Hematopoietic multipotent progenitor cell treated with erythropoietin and hydrocortisone succinate and interleukin-3 and kit ligand, for 15 days (in vitro differentiated cells): ENCODE measurements at places on chromosomes 16 and 17.
A peak's percentile ranks its signal among the peaks of the same experiment; 100 is the strongest.

DNA sequence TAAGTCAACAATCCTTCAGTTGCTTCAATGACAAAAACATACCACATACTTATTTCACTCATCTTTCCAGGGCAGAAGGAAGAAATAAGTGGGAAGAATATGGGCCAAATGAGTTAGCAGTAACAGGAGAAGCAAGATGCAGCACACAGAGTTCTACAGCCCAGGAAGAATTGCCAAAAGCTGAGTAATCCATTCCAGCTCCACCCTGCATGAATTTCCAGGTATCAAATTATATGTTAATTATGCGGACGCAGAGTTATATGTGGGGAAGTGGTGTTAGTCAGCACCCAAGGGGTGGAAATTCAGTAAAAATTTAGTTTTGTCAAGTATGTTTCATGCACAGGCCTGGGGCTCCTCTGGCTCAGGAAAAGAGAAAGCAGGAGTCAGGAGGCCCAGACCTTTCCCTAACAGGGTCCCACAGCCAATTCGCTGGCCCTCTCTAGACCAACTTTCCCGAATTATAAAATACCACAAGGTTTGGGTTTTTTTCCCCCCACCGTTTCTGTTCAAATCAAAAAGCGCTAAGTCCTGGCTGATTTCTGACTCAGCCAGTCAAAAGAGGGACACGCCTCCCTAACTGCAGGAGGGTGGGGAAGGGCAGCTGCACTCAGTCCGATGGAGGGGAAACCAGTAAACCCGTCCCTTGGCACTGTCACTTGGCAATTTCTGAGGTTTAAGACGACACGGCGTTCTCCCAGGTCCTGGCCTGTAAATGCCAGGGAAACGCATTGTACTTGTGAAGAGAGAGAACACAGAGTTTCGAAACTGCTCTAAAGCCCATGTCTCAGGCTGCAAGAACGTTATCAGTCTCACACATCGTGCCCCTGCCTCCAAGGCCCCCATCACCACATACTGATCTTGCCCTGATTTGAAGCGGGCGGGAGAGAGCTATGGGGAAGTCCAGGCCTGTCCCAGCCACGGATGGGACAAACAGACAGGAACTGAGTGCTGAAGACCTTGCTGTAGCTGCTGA lies 58.1 kb downstream of the ZFHX3 start:
- DNase-seq: no peak

DNA sequence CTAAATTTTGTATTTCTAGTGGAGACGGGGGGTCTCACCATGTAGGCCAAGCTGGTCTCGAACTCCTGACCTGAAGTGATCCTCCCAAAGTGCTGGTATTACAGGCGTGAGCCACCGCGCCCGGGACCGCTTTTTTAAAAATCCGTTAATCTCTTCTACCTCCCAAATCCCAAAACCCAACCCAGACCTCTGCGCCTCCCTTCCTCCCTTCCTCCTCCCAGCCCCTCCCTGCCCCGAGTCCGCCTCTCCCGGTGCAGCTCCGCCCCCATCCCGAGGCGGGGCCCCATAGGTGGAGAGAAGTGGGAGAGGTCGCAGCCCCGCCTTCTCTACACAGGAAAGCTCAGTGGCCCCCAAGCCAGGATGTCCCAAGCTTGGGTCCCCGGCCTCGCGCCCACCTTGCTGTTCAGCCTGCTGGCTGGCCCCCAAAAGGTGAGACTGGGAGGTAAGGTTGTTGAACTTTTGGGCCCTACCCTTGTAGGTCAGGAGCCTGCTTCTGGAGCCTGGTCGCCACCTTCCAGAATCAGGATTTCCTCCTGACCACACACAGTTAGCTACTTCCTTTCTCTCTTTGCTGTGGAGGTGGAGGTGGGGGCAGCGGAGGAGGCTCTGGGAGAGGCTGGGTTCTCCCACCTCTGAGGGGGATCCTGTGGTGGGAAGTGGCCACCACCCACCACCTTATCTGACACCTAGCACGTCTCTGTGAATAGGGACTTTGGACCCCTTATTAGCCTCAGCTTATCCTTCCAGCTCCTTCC lies at the start of gene TMEM92:
TSS of gene TMEM92 (plus strand) at position 325 of the 755 bp plus-strand sequence. CDS start at position 361, 36 bp downstream.
- DNase-seq: no peak

DNA sequence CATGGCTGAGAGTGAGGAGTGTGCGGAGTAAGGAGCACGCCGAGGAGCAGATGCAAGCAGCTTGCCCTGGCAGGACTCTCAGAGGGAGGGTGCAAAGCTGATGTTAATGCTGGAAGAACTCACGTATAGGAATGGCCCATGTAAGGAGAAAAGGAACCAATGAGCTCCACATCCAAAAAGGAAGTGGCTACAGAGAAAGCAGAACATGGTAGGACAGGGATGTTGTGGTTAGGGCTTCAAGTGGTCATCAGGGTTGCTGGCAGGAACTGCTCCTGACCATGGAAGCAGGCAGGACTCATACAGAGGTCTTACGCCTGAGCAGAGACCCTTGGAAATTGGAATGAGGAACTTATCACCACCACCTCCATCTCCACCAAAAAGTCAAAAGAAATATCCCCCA lies 5.2 kb downstream of the MYO1D start:
- DNase-seq: no peak

DNA sequence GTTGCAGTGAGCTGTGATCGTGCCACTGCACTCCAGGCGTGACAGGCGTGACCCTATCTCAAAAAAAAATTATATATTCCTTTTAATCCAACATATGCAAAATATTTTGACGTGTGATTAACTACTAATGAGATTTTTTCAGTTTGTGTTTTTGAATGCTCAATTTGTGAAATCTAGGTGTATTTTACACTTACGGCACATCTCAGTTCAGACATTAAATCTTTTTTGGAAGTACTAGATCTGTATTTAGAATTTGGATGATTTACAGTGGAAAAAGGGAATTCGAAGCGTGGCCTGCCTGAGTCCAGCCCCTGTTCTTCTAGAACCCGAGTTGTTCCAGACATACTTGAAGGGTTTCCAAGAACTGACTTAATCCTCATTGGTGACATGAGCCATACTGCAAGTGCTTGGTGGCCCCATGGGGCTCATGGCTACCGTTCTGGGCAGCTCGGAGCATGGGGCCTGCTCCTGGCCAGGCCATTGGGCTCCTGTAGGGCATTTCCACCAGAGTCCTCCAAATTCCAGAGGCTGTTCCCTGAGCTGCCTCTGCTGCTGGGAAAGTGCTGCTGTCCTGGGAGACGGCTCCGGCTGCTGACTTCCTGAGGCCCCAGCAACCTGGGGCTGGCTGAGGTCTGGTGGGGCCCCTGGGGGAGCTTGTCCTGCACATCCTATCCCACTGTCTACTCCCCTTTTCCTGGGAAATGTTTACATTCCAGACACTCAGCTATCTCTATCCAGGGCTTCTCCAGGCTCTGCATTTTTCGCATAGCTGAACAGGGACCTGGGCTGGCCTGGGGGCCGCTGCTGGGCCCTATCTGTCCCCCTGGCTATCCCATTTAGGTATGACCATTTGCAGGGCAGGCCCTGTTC lies 27.2 kb downstream of the LLGL2 start:
- no peak for DNase-seq

GRCh38 chr16:22400900-22401299 lies 26.5 kb upstream of the CDR2 start:
- no peak for DNase-seq

- DNase-seq: no peak
Observed at GRCh38 chr16:11049396-11050059, 105.2 kb downstream of the CLEC16A start.

- no peak for DNase-seq
Observed at GRCh38 chr17:77906377-77906871, 52.1 kb upstream of the TNRC6C start.

- no peak for DNase-seq
Observed at GRCh38 chr16:12330946-12331345, 354.4 kb downstream of the SNX29 start.

GRCh38 chr17:44807093-44807816 lies 22.8 kb downstream of the GJC1 start:
- DNase-seq: no peak

DNA sequence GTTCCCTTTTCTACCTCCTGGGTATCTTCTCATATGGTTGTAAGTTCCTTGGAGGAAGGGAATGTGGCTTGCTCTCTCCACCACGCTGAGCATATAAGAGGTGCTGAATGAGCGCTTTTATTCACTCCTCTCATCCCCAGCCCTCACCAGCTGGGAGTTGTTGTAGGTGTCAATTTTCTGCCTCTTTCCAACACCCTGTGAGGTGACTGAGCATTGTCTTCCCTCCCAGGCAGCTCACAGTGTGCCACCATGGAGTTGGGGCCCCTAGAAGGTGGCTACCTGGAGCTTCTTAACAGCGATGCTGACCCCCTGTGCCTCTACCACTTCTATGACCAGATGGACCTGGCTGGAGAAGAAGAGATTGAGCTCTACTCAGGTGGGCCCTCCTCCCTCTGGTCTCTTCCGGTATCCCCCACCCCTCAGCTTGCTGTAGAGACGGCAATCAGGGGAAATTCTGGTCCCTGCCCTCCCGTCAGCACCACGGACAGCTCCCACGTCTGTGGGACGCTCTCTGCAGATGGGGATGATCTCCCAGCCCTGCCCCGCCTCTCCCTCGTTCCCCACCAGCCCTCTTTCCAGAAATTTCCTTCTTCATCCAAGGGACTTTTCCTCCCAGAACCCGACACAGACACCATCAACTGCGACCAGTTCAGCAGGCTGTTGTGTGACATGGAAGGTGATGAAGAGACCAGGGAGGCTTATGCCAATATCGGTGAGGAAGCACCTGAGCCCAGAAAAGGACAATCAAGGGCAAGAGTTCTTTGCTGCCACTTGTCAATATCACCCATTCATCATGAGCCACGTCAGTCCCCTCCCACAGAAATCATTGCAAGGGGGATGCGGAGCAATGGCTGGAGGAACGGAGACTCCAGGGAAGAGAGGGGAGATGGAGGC lies 18.3 kb downstream of the CIITA start:
- peak; percentile 19 for DNase-seq

GRCh38 chr17:50842506-50843149 lies 7.2 kb downstream of the WFIKKN2 start:
- DNase-seq: no peak

DNA sequence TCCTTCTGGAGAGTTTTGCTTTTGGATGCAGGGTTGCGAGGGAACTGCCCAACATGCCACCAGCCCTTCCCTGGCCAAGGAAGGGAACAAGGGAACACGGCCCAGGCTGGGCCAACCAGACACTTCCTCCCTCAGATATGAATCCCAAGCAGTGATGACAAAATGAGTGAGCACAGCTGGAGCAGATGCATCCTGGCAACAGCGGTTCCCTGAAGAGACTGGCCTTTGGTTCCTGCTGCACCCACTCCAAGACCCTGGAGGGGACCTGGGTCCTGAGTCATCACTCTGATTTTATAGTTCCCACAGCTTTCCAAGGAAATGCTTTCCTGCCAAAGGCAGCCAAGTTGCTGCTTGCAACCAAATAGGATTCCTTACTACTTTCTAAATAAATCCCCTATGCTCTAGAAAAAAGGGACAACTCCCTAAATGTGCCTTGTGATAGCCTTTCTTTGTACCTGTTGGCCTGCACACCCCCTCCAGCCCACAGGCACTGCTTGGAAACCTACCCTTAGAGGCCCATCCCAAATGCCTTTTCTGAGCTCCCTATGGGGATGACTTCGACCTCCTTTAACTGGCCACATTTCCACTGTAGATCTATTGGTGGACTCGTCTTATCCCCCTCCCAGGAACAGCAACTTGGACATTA lies 5.3 kb downstream of the ST3GAL2 start:
- no peak for DNase-seq

- no peak for DNase-seq
Observed at GRCh38 chr16:84988328-84989080, 22.8 kb downstream of the ZDHHC7 start.

DNA sequence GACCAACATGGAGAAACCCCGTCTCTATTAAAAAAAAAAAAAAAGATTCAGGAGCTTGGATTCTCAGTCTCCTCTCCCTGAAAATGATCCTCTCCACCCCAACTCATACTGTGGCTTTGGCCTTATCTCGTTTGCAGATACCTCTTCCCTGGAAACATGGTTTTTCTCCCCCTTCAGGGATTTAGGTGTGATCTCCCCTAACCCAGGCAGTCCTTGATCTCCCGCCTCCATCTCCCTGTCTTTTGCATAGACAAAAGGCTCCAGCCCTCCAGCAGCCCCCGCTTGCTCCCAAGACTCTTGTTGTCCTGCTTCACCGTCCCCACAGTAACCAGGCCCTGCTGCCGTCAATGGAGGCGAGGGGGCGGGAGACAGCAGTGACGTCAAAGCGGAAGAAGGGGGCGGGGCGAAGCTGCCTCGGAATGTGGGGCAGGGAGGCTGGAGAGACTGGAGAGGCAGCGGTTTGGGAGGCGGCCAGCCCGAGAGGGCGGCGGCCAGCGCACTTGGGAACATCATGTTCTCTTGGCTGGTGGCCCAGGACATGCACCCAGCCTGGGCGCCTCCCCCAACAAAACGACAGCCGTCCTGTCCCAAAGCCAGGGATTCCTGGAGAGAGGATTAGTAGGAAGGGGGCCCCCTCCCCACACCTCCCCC lies 1.9 kb upstream of the PER1 start:
- peak; percentile 98 for DNase-seq

DNA sequence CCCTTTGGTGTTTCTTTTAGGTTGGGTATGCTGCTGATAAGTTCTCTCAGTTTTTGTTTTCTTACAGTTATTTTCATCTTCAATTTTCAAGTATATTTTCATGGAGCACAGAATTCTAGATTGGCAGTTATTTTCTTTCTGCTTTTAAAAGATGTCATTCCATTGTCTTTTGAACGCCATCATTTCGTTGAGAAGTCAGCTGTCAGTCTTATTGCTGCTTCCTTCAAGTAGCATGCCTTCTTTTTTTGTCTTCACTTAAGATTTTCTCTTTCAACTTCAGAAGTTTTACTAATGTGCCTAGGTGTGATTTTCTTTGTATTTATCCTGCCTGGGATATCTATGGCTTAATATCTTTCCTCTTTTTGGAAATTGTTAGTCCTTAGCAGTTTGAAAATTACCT lies 262.2 kb upstream of the PMFBP1 start:
- no peak for DNase-seq

- DNase-seq: no peak
Observed at GRCh38 chr17:19411631-19412030, 599 bp downstream of the RNF112 start.
